ENCODE measurements at places on chromosomes 2 and 18.

DNA sequence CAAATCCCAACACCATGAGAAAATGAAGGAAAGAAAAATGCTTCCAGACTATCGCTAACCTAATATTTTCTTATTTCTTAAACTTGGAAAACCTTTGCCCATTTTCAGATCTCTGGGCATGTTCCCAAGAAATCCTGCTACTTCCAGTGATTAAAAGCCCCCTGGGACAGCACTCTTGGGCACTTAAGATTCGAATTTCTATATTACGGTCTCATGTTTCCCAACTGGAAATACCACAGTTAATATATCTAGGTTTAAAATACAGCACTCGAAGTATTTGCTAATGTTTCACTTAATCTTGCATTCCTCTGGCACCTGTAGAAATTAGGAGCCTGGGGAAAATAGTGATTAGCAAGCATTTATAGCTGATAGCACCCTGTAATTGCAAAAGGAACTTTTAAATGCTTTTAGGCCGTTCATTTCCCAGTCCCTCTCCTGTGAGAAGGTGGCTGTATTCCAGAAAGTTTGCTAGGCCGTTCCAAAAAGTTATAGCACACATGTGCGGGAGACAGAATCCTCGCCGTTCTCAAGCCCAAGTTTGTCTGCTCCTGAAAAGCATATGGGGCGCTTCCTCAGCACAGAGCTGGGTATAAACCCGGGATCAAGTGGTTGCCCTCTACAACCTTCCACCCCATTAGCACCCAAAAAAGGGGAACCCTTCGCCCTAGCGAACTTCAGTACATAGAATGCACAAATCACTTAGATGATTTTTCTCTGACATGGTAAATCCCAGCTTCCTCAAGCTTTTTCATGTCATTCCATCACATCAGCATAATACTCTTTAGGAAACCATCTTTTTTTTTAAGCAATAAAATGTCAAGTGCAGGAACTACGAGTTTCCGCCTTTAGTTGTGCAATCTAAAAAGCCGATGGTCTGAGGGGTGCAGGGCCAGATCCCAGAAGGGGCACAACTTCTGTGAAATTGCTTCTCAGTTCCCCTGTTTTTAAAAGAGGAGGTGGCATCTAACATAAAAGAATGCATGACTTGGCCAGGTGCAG lies 60.6 kb downstream of the DIPK1C start:
- no peak for DNase-seq

DNA sequence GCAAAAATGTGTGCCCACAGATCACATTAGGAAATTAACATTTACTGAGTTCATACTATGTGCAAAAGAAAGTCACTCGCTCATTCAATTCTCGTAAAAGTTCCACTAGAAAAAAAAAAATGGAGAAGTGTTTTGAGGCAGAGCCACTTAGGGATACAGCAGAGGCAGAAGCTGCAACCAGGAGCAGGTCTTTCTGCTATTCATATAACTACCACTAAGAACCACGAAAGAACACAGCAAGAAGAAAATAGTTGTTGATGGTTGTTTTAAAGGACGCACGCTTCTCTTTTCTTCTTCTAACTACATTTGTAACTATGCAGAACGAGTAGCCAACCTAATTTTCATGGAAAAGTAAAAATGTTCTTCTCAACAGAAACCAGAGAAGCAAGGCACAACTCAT lies 45.0 kb downstream of the ROCK2 start:
- DNase-seq, result no peak

- DNase-seq, result no peak
Measured at GRCh38 chr2:235851828-235852525, 316.2 kb downstream of the GBX2 start.

- DNase-seq, result no peak
Measured at GRCh38 chr2:98731894-98732349, 990 bp upstream of the MGAT4A start.

GRCh38 chr2:200735061-200735460 lies 76.6 kb upstream of the BZW1 start:
- DNase-seq, result no peak

GRCh38 chr2:52238782-52239181 lies 1206.8 kb upstream of the NRXN1 start:
- no peak for DNase-seq

GRCh38 chr2:171595896-171596295 lies 73.6 kb downstream of the CYBRD1 start:
- peak; percentile 41 for DNase-seq

GRCh38 chr2:241703032-241703604 lies 1.3 kb downstream of the ING5 start:
- DNase-seq, result no peak

DNA sequence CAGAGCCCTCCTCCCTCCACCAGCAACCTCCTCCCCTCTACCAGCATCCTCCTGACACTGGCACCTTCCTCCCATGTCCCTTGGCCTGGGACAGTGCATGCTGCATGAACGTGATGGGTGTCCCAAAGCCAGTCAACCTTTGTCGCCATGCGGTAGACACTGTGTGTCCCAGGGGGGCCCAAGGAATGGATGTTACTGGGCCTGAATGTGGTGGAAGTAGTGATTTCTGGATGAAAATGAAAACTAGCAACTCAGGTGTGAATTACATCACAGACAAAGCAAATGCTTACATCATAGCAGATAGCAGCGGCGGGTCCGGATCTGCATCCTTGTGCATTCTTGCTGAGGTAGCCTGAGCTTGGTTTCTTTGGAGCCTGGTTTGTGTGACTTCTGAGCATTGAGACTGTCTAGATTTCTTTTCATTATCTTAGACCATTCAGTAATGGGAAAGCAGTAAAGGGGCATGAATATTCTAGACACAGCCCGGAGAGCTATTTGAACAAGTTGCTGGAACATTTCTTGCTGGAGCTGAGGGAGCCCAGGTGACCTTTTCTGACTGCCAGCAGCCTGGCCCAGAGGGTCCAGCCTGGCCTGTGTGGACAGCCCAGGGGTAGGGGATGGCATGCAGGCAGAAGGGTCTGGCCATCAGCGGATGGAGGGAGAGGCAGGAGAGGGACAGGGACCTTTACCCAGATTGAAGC lies 100.4 kb downstream of the FAM210A start:
- DNase-seq, result no peak

GRCh38 chr2:110794951-110795350 lies 62.6 kb downstream of the ACOXL start:
- no peak for DNase-seq

DNA sequence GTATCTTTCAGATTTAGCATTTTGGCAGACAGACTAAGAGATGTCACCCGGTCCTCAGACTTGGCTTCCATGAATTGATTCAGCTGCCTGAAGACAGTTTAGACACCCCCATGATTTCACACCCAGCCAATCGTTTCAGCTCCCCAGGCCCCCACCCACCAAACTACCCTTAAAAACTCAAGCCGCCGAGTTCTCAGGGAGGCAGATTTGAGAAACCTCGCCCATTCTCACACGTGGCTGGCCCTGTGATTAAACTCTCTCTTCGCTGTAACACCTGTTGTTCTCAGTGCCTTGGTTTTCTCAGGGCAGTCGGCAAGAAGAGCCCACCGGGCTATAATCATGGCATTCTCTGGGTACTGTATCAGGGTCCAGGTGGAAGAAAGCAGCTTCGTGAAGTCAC lies 35.2 kb downstream of the UXS1 start:
- no peak for DNase-seq

GRCh38 chr2:195500879-195501278 lies 156.1 kb upstream of the SLC39A10 start:
- no peak for DNase-seq

DNA sequence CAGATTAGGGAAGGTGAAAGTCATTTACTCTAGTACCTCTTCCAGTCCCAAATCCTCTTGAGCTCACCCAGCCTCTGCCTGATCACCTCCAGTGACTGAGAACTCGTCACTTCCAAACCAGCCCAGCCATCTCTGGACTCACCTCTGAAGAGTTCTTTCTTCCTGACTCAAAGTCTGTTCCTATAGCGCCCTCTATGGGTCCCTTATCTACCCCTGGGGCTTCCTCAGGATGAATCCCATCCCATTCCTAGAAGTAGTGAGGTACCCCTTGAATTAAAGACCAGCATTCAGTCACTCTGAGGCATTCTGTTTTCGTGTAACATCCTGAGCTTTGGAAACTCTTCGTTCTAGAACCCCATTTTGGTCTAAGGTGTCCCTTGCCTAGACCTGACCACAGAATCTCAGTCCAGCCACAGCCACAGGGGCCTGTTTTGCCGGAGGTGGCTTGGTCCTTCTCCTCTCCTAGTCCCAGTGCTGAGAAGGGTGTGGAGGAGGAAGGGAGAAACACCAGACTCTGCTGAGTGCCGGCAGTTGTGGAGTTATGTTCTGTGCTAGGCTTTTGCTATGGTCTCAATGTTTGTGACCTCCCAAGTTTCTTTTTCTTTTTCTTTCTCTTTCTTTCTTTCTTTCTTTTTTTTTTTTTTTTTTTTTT lies 32.7 kb downstream of the SIX3 start:
- peak; percentile 71 for DNase-seq

DNA sequence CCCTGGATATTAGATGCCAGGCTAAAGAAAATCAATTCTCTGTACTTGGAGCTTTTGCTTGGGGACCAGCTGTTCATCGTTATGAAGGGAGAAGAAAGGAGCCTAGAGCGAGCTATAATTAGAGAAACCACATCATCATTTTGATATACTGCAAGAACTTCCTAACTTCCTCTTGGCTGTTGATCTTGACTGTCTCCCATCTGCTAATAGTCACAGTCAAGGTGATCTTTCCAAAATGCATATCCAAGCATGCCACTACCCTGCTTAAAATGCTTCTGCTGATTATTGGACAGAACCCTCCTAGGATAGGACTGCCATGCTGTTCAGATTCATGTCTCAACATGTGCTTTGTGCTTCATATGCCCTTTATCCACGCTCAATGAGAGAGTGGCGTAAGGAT lies 54.8 kb downstream of the RAPGEF4 start:
- DNase-seq, result no peak

- no peak for DNase-seq
Measured at GRCh38 chr2:88067189-88067588, 436 bp upstream of the SMYD1 start.

GRCh38 chr2:236167297-236168109 lies 683 bp downstream of the GBX2 start:
- DNase-seq, result peak; percentile 66

DNA sequence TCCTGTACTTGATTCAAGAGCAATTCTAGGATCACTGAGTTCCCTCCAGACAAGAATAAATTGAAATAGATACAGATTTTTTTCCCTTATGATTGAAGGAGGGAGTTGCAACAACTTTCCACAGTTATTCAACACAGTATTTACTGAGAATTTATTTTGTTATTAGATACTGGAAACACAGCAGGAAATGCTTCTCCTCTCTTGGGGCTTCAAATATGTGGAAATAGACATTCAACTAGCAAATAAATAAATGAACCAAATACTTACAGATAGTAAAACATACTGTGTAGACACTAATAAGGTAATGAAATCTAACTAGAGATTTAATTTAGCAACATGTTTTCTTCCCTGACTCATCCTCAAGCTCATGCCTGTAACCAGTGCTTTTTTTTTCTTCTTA lies 169.2 kb downstream of the LNPK start:
- DNase-seq, result no peak

DNA sequence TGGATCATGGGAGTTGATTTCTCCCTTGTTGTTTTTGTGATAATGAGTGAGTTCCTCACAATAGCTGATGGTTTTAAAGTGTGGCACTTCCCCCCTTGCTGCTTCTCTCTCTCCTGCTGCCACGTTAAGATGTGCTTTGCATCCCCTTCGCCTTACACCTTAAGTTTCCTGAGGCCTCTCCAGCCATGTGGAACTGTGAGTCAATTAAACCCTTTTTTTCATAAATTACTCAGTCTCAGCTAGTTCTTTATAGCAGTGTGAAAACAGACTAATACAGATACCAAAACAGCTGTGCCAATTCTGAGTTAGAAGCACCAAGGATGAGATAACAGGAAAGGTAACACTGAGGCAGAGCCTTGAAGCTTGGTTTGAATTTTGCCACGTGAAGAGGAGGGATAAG lies 44.7 kb downstream of the ITSN2 start:
- no peak for DNase-seq

- DNase-seq, result no peak
Measured at GRCh38 chr2:179252423-179252822, 12.2 kb downstream of the SESTD1 start.

- no peak for DNase-seq
Measured at GRCh38 chr2:241797441-241798080, 11.4 kb upstream of the NEU4 start.

DNA sequence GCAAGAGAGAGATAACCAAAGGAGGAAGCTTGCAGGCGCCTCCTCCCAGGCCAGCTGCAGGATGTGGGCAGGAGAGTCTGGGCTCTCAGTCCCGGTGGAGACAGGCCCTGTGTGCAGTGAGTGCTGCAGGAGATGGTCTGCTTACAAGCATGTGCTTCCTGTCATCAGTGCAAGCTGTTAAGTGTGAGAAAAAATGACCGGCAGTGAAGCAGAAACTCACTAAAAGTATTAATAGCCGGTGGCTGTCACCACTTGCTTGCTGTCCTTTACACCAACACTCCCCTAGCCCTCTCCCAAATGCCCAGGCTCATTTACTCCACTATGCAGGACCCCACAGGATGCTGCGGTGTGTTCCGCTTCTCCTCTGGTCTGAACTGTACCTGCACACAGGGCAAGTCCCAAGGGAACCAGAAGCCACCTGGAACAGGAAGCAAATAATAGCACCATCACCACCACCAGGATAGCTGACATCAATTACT lies 435.6 kb upstream of the HS6ST1 start:
- DNase-seq, result no peak

DNA sequence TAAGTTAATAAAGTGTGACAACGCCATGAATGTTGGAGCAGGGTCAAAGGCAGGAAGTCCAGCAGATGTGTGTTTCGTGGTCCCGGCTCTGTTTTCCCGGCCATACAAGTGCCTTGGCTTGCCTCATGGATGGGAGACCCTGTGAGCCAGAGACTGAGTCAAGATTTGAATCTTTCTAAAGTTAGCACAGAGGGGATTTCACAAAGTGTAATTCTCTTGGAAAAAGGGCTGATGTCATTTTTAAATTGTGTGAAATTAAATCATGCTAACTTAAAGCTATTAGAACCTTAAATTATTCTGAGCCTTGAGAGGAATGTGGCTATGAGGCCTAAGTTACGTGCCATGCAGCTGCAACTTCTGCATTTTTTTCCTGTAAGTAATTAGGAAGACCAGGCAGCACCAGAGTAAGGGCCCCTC lies 38.3 kb upstream of the RALBP1 start:
- no peak for DNase-seq

DNA sequence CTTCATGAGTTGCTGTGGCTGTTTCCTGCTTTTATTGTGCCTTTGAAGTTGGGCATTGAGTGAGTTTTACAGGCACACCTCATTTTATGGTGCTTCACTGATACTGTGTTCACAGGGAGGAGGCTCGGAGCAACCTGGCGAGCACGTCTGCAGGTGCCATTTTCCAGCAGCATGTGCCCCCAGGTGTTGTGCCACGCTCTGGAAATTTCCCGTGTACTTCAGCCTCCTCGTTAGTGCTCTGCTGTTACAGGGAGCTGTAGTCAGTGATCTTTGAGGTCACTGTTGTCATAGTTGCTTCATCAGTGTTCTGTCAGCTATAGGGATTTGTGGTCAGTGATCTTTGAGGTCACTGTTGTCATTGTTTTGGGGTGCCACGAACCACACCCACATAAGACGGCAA lies 20.1 kb downstream of the CTDP1 start:
- DNase-seq, result no peak

Data from HTR-8/SVneo (cell line).